ENCODE measurements at places on chromosomes 7 and 10.
A peak's percentile ranks its signal among the peaks of the same experiment; 100 is the strongest.

- no peak for DNase-seq
Measured at GRCh38 chr7:128954830-128955802, 17.4 kb downstream of the IRF5 start.

DNA sequence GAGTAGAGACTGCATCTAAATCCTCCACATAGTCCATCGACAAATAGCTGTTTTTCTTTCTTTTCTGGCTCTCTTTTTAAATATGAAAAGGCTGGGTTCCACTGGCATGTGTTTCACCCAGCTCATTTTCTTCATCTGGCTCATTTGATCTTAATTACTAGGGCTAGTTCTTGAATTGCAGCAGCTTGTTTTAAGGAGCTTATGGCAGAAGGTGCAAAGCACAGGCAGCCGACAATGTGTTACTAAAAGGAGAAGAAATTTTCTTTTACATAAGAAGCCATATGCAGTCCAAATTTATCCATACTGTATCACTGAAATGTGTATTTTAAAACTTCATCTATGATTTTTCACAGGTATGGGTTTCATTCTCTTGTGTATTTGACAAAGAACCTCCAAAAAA lies 205.6 kb upstream of the PTER start:
- DNase-seq, result no peak

DNA sequence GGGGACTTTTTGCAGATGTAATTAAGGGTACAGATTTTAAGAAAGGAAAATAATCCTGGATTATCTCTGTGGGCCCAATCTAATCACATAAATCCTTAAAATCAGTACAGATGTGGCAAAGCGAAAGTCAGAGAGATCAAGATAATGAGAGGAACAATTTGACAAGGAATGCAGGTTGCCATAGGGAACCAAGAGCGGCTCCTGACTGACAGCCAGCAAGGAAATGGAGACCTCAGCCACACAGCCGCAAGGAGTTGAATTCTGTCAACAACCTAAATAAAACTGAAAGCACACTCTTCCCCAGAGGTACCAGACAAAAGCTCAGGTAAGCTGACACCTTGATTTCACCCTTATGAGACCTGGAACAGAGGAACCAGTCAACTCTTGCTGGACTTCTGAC lies 3.4 kb upstream of the PNPLA8 start:
- no peak for DNase-seq

DNA sequence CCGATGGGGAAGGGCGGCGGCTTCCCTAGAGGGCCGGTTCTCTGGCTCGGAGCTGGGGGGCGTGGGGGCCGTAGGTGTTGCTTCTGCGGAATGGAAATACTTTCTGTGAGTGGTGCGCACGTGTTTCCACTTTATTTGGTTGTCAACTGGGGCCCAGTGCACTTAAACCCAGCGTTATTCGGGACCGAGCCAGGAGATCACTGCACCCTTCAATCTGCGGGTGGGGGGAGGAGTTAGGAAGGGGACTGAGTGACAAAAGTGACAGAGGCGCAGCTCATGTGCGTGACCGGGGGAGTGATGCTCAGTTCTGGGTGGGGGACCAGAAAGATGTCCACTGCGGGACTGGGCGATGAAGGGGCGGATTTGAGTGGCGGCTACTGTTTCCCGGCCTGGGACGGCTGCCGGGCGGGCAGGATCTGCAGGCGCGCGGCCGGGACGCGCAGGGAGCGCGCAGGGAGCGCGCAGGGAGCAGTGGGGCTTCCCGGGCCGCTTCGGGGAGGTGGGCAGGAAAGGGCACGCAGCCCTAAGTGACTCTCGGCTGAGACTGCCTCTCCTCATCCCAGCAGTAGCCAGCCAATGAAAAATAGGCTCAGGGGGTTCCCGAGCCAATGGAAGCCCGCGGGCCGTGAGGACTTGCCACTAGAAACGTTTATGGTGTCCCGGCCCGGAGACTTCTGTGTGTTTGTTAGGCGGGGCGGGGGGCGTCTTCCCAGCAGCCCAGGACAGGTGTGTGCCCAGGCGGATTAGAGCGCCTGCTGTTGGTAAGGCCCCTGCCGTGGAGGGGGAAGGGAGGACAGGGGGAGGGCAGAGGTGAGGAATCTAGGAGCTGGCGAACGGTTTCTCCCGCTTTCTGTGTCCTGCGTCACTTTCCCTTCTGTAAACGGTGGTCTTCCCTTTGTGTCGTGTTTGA lies 54.3 kb upstream of the KDM7A start:
- DNase-seq, result peak; percentile 61
